ENCODE measurements at places on chromosomes 2 and 18. TPM values are rescaled to one million over a fixed set of nuclear protein-coding genes. Genes with fewer than 3 reads are reported as not detected.
A peak's percentile ranks its signal among the peaks of the same experiment; 100 is the strongest.

GRCh38 chr2:234793212-234793785, 158.5 kb upstream of the SH3BP4 start:
- no peak for DNase-seq

DNA sequence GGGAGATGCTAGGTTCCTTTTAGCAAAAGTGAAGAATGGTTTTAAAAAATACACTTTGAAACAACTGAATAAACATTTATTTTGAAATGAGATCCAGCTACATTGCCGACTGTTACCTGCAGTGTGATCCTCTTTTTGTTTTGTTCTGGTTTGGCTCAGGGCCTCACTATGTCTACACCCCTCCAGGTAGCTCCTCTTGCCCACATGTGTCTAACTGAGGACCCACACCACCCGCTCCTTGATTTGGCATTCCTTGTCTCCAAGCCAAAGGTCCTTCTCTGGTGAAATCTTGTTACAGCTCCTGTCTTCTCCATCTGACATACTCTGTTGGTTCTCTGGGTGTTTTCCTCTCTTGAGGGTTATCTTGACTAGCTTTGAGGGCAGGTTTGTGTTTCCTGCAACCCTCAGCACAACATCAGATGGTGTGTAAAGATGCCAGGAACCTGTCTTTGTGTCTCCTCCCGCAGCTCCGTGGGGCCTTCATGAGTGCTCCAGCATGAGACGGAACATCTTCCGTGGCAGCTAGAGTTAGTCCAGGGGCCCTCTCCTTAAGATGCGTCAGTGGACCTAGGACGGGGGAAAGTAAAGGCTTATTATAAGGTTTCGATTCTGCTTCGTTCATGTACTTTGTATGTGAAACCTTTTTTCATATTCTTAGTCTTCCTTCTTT, 32.1 kb downstream of the MAP4K4 start:
- no peak for DNase-seq

Gene HOXD11
- total RNA-seq: not detected

Gene ARID5A
- 17.8 TPM for total RNA-seq

- DNase-seq: no peak
These were observed 80.2 kb downstream of the RAB3GAP1 start for GRCh38 chr2:135132314-135132713.

DNA sequence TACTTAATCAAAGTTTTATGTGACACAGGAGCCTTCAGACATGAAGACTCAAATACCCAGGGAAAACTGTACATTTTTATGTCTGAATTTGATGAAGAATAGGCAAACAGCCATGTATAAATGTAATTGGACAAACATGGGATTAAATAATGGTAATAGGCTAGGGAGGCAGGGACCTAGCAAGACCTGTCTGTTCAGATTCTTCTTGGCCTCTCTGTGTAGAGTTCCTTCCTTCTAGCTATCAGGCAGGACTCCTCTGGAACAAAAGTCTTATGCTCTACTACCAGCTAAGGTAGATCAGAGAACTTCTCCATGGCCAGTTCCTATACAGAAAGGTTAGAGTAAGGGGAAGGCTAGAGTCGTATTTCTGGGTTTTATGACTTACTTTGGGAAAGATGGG, 9.5 kb upstream of the PARD3B start:
- no peak for DNase-seq

DNA sequence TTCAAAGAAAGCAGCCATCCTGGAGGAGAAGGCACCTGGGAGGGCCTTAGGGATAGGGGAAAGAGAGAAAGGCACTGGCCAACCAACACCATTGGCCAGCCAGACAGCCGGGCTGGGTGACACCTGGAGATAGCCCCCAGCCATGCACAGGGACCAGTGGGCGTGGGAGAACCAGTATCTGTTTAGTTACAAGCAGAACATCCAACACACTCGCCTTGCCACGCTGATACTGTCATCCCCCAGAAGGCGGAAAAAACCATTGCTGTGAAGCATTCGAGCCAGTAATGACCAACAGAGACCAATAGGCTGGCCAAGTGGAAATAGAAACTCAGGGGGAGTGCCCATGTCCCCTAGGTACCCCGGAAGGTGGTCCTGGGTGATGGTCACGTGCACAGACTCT, 15.5 kb downstream of the ASPRV1 start:
- no peak for DNase-seq

DNA sequence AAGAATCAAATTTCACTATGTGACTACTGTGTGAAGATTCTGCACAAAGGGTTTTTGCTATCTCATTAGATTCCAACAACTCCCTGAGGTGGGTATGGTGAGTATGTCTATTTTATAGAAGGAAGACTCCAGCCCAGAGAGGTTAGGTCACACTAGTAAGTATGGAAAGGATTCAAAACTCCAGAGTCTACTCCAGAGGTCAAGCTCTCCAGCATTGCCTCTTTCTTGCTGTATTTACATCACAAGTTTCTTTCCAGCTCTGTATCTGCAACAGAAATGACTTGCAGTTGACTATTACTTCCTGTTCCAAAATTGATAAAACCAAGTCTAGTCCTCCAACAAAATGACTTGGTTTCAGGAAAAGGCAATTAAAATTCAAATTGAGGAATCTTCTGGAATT, 2.1 kb downstream of the COL4A4 start:
- DNase-seq: no peak

- DNase-seq: peak; percentile 12
These were observed 114.2 kb upstream of the ID2 start for GRCh38 chr2:8567469-8568260.

DNA sequence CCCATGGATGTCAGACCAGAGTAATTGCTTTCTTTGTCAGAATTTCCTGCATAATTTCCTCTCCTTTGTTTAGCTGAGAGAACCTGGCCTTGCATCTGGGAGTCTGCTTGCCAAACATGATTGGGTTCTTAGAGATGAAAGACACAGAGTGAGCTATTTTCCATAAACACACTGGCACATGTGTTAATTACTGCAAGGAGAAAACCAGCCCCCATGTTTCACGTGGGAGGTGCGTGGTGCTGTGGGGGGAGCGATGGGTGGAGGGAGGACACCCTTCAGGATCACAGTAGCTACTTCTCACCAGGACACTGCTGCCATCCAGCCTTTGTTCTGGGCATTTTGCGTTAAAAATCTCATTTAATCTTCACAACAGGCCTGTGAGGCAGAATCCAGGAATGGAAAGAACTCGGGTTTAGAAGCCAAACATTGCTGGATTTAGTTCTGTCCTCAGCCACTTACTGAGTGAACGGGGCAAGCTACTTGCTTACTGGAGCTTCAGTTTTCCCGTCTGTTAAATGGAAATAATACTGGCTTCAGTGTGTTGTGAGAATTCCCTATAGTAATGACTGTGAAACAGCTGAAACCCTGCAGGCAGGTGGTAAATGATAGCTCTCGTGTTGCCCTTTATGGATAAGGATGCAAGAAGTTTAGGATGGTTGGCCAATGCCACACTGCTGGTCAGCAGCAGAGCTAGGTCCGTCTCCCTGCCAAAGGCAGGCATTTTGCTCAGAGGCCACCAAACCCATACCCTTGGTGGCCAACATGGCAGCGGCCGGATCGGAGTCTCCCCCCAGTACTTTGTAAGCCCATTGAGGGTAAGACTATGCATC, 100.1 kb upstream of the ASAP2 start:
- DNase-seq: peak; percentile 57

DNA sequence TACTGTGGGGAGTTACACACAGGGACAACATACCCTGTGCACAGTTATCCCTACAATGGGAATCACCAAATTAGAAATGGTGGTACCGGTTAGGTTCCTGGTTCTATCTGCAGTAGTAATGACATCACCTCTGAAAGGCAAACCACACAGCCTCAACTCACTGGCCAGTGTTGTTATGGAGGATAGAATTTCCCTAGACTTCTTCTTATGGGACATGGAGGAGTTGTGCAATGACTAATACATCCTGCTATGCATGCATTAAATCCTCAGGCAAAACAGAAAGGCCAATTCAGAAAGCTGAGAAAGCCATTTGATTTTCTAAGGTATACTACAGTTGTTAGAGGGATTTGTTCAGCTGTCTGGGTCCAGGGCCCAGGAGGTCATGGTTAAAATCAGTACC, 439.3 kb downstream of the TMX3 start:
- no peak for DNase-seq

GRCh38 chr18:31225668-31226067, 63.0 kb upstream of the DSC1 start:
- DNase-seq: no peak

DNA sequence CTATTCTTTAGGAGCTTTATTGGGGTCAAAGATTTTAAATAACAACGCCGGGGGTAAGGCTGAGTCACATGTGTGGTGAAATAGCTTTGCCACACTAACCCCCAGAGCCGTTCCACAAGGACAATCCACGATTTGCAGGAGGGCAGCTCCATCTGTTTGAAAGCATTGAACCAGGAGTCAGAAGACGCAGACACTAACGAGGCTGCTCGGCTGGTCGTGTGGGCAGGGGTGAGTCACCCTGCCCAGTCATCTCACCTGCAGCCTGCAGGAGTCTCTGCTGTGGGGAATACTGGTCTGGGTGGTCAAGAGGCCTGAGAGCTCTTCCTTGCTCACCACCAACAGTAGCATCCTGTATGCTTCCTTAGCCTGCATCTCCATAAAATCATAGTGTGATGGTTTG, 149.2 kb upstream of the NCK2 start:
- DNase-seq: no peak

Gene VWA3B
- not detected for total RNA-seq

GRCh38 chr2:234404957-234405356, 91.9 kb downstream of the ARL4C start:
- DNase-seq: no peak

DNA sequence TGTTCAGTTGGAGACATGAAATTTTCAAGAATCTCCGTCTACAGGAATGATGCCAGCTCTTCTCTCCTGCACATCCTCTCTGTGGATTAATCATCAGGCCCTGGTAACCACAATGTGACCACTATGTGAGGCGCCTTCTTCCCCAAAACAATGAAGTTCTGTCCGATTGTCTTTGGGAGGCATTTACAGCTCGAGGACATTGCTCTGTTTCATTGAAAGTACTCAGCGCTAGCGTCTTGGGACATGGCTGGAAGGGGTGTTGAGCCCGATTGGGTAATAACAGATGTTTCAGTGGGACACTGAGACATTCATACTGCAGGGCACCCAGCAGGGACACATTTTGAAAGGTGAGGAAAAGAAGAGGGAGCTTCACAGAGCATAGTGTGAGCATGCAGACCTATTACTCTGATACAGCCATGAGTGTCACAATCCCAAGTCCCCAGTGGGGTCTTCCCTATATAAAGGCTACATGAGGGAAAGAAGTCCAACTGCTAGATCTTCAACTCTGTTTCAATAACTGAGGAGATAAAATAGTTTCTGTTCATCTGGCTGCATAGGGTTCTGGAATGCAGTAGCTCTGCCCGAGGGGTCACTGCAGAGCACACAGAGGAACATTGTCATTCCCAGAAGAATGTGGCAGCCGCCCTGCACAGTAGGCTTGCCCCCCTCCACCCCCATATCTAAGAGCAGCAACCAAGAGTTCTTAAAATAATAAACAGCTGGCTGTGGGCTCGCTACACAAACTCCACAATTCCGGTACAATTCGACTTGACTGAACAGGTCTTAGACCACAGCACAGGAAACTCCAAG, 237.3 kb downstream of the OSR1 start:
- DNase-seq: peak; percentile 23

Gene GYPC
- total RNA-seq: 125 TPM

DNA sequence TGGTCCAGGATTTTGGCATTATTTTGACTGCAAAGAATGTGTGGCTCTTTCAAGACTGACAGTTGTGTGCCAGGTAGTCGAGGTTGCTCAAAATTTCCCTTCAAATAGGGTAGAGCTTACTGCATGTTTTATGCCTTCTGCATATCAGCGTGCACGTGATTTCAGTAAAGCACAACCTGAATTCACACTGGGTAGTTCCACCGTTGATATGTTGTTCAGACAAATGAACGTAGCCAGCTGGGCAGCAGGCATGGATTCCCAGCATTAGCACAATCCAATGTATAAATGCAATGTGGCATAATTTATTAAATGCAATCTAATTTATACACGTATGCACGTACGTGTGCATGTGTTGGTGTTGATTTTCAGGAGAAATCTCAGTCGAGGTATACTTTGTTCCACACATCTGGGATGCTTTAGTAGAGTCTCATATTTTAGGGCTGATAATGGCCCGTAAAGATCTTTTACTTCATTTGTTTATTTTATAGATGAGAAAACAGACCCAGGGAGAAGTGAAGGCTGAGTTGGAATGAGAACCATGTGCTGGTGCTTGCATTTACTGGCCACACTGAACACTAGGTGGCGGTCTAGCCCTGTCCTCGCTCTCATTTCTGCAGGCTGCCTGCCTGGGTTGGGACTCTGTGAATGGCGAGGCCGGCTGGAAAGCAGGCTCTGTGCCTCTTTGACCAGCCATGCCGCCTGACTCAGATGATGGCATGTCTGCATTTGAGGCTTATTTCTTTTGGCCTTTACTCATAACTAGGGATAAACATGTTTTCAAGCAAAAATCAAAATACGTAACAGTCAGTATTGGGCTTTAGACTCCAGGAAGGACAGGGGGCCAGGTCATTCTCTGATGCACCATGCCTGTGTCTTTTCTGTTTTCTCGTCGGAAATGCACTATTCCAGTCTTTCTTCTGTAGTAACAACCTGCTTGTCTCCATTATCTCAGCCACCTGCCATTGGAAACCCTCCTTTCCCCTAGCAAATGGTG, 120.4 kb downstream of the RNF144A start:
- DNase-seq: peak; percentile 63

GRCh38 chr2:239499726-239500573, 99.1 kb upstream of the HDAC4 start:
- no peak for DNase-seq

DNA sequence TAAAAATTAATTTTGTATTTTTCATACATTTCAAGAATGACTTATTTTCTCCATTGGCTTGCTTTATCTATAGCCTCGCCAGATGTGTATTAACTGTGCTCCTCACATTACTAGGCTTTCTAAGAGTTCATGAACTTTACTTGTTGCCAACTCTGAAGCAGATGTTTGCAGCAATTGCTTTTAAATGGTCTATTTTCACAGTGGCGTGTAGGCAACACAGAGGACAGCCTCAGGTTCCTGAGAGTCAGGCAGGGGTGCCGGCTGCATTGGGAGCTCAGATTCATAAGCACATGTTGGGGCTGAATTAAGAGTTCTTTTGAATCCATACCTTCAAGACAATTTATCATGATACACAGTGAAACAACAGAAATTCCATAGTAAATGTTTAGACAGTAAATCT, 179.2 kb upstream of the PXDN start:
- no peak for DNase-seq

Data from adrenal gland (tissue), 19 donors.